ENCODE measurements at places on chromosomes 12 and 14. TPM values are rescaled to one million over a fixed set of nuclear protein-coding genes. Genes with fewer than 3 reads are reported as not detected.

GRCh38 chr12:62481843-62482540 is 15.4 kb downstream of the MON2 start:
- DNase-seq = no peak

DNA sequence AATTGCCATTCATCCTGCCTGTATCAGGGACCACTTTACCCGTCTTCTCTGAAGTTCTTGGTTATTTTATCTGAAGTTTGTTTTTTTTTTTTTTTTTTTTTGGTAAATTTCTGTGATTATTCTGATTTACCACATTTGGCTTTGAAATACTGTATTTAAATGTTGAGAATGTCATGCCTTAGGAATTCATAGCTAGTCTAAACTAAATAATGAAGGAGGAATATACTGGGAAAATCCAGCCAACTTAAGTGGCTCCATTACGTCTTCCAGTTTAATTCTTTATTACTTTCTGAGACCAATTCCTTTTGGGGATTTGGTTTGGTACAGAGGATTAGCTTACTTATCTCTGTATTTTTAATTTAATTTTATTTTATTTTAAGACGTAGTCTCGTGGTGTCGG is 60.3 kb upstream of the KCNMB4 start:
- no peak for DNase-seq

DNA sequence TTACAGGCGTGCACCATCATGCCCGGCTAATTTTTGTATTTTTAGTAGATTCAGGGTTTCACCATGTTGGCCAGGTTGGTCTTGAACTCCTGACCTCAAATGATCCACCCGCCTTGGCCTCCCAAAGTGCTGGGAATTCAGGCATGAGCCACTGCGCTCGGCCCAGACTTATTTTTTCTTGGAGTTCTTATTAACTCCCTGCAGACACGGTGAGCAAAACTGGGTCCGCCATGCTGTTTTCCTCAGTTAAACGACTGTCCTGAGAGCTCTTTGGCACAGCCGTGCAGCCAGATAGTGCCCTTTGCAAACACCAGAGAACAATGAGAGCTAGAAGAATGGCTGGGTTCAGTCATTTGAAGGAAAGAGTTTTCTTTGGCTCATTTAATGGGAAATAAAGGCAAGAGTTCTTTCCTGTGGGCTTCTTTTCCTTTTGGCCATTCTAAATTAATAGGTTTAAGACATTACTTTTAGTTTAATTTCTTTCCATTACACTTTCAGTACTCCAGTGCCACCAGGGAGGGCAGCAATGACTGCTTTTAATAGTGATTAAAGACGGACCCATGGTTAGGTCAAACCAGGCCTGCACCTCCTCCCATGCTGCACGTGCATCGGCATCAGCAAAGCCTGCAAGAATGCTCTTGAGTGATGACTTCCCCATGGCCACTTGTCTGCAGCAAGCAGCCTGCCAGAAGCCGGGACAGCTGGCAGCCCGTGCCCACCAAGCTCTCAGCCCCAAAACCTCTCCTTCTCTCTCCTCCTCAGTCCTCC is 60.7 kb downstream of the VCPKMT start:
- DNase-seq = no peak

DNA sequence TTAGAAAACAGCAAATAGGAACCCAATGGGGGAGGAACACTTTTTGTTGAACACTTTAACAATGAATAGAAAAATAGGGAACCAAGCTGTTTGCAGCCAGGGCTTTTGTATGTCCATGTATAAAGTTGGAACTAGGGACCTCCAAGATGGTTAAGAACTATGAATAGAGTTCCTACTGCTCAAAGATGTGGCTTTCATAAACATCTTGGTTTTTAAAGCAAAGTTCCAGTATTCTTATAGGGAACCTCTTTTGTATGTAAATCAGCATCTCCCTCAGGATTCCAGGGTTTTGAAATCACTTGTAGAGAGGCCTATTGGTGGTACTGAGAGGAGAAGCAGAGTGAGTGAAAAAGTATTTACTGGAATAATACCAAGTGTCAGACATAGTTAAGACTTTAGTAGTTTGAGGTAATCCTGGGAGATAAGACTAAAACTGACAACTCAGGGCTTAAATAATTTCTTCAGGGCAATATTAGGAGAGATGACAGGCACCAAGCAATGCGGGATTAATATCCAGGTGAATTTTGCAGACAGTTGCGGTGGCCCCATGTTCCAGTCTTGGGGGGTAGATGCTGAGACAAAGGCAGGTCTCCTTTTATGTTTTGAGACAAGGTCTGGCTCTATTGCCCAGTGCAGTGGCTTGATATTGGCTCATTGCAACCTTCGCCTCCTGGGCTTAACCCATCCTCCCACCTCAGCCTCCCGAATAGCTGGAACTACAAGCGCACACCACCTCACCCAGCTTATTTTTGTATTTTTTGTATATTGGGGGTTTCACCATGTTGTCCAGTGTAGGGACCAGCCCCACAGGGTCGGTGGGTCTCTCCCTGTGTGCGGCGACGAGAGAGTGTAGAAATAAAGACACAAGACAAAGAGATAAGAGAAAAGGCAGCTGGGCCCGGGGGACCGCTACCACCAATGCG is 10.4 kb upstream of the EID3 start:
- DNase-seq = no peak

GRCh38 chr12:129941618-129942017 is 37.8 kb upstream of the TMEM132D start:
- DNase-seq = no peak

DNA sequence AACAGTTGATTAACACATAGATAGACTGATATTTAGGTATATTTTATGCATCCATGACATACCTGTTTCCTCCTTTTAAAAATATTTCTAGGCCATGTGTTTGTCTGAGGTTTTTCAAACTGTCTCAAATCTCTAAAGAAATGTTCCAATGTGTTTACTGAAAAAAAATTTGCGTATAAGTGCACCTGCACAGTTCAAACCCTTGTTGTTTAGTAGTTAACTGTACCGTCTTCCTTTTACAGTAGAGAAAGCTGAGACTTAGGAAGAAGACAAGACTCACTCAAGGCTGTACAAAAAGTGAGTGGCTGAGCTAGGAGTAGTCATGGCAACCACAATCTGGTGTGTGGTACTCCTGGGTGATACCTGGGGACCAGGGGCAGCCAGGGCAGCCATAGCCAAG is 934.6 kb downstream of the VRK1 start:
- no peak for DNase-seq

DNA sequence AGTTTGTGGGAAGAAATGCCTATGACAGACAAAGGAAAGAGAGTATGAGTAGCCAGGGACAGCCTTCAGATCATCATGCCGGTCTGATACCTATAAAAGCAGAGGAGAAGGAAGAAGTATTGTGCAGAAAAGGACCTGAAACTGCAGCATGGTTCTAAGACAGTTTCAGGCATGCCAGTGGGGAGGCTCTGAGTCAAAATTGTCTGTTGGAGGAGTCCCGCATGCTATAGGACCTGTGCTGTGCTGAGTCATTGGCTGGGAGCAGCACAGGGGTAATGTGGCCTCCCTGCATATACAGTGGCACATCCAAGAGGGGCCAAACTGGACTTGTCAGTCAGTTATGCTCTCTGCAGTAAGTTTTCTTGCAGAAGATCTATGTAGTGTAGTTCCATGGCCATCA is 40.7 kb downstream of the NEUROD4 start:
- no peak for DNase-seq

Gene LRFN5
- total RNA-seq = 197 TPM
